ENCODE measurements at places on chromosomes 6 and 20.

- H3K4me3 ChIP-seq: no peak overlapping the region
- no peak for DNase-seq
- H3K27me3 ChIP-seq: peaks cover 41% of the 10 kb centered on the region
- H3K27ac ChIP-seq: no peak overlapping the region
- no peaks in the 10 kb centered on the region for H3K36me3 ChIP-seq
Observed at GRCh38 chr6:138182939-138183789, 21.4 kb downstream of the ARFGEF3 start.

GRCh38 chr6:73515204-73515655, 5.6 kb downstream of the EEF1A1 start:
- peaks cover 68% of the 10 kb centered on the region for H3K36me3 ChIP-seq
- H3K4me3 ChIP-seq: peak overlapping the region; percentile 95

DNA sequence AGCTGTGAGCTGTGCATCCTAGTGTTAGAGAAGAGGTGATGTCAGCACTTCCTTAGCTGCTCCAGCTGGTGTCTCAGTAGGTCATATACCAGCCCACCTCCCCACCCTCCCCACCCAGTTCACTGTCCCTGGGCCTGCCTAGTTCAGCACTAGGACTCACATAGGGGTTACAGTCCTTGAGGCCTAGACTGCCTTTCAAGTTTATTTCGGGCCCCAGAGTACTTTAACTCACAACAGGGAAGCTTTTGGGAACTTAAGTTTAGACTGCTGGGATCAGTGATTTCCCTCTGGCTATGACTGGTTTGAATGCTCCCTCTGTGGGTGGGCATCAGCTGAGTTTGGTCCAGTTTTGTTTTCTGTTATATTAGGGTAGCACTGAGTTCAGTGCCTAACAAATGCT, 139.2 kb upstream of the MMS22L start:
- H3K36me3 ChIP-seq: no peaks in the 10 kb centered on the region
- no peak for DNase-seq
- no peaks in the 10 kb centered on the region for H3K4me1 ChIP-seq
- H3K4me3 ChIP-seq: no peak overlapping the region
- no peak overlapping the region for H3K27ac ChIP-seq
- peaks cover 20% of the 10 kb centered on the region for H3K27me3 ChIP-seq

GRCh38 chr6:53691252-53691651, 25.7 kb upstream of the KLHL31 start:
- no peak for DNase-seq
- peaks cover 5% of the 10 kb centered on the region for H3K27me3 ChIP-seq
- H3K4me1 ChIP-seq: no peaks in the 10 kb centered on the region
- H3K4me3 ChIP-seq: no peak overlapping the region
- no peaks in the 10 kb centered on the region for H3K36me3 ChIP-seq

DNA sequence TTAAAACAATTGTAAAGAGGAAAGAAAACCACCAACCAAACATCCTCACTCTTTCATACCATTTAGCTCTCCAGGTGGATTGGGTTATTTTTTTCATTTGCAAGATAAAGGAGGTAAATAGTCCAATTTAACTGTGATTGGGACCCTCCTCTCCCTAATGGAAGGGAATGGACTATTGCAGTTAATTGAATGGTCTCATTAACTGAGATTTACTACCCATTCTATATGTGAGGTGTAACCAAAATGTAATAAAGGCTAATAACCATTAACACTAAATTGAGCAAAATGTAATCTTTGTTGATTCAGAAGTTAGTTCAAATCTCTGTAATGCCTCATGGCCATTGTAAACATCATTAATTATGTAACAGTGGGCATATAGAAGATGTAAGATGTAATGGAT, 105.0 kb downstream of the KLHL32 start:
- no peak overlapping the region for H3K4me3 ChIP-seq
- DNase-seq: no peak
- no peaks in the 10 kb centered on the region for H3K27me3 ChIP-seq
- H3K27ac ChIP-seq: no peak overlapping the region
- H3K36me3 ChIP-seq: no peaks in the 10 kb centered on the region

GRCh38 chr6:135493218-135493961, 4.2 kb downstream of the AHI1 start:
- no peak for DNase-seq
- no peak overlapping the region for H3K4me3 ChIP-seq
- peaks cover 78% of the 10 kb centered on the region for H3K36me3 ChIP-seq
- H3K4me1 ChIP-seq: peaks cover 19% of the 10 kb centered on the region
